Activated naive CD4-positive, alpha-beta T cell treated with anti-CD3 and anti-CD28 coated beads for 36 hours (primary cell): ENCODE measurements at places on chromosomes 5 and 9. TPM values are rescaled to one million over a fixed set of nuclear protein-coding genes. Genes with fewer than 3 reads are reported as not detected.
A peak's percentile ranks its signal among the peaks of the same experiment; 100 is the strongest.

Gene PCDHA13
- total RNA-seq = not detected

Gene PCDHGC4
- not detected for total RNA-seq

- DNase-seq = no peak
Observed at GRCh38 chr9:100324594-100325200, 28.0 kb downstream of the TEX10 start.

GRCh38 chr9:81361296-81361695, 328.1 kb downstream of the TLE1 start:
- DNase-seq = no peak

DNA sequence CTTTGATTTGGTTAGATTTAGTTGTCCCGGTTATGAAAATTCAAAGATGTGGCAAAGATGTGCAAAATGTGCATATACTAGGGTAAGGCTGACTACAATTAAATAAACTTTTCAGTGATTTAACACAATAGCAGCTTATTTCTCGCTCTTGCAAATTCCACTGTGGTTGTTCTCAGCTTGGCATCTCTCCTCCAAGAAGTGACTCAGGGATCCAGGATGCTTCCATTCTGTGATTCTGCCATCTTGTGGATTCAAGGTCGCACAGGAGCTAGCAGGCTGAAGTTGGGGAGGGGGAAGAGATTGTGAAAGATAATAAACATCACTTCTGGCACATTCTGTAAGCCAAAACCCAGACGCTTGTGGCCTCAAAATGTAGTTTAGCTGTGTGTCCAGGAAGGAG, 60.1 kb upstream of the TGFBR1 start:
- no peak for DNase-seq

DNA sequence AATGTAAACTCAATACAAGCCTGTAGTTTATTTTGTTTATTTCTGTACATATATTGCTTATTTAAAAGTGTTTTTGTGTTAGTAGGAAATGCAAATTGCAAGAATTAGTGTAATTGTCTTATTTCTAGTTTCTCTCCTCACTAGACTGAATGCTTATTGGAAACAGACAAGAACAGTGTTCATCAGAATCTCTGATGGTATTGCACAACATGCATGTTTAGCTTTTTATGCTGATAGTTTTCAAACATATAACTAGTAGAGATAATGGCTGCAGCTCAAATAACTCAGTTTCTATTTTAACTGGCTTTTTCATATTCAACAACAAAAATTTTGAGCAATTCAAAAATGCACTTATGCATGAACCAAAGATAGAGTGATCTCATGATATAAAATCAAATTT, 68.8 kb upstream of the HTR4 start:
- DNase-seq = no peak

DNA sequence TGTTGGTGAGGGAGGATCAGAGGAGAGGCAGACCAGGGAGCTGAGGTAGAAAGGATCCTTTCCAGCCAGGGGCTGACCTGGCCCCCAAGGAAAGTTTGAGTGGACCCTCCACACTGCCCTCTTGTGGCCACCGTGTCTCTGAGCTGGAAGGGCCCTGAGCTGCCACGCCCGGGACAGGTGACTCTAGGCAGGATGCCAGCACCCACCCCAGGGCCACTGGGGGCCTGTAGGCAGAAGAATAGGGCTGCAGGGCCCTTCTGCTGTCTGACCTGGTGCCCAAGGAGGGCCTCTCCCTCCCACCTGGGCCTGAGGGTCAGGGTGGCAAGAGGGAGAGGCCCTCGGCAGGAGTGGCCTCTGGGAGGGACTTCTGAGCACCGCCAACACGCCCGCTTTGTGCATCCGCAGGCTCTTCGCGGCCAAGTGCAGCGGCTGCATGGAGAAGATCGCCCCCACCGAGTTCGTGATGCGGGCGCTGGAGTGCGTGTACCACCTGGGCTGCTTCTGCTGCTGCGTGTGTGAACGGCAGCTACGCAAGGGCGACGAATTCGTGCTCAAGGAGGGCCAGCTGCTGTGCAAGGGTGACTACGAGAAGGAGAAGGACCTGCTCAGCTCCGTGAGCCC, 76.8 kb downstream of the LMX1B start:
- peak; percentile 63 for DNase-seq

Gene DEPDC1B
- total RNA-seq = 35.0 TPM

- DNase-seq = no peak
Observed at GRCh38 chr5:111582993-111583601, 70.8 kb upstream of the STARD4 start.

DNA sequence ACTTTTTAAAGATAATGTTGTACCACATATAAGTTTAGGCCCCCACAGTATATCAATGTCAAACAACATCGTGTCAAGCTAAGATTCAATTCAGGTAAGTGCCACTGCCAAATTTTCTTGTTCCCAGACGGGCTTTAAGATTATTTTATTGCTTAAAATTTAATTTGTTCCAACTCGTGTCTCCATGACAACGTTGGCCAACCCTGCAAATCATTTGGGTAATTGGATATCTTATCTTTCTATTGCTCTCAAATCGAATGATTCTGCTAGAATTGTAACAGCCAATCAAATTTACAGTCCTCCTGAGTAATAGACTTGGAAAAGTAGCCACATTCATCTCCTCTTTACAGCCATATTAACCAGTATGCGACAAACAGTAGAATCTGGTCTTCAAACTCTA, 19.5 kb downstream of the TLE1 start:
- DNase-seq = no peak

Gene PCDHA11
- not detected for total RNA-seq
